AG08396 (cell line): ENCODE measurements at places on chromosomes 5 and 9.
A peak's percentile ranks its signal among the peaks of the same experiment; 100 is the strongest.

GRCh38 chr9:78235762-78236550, at the start of gene CEP78:
Gene CEP78 (plus strand): TSS chr9:78236075. CDS start chr9:78236351, 276 bp downstream.
- peak; percentile 95 for DNase-seq

DNA sequence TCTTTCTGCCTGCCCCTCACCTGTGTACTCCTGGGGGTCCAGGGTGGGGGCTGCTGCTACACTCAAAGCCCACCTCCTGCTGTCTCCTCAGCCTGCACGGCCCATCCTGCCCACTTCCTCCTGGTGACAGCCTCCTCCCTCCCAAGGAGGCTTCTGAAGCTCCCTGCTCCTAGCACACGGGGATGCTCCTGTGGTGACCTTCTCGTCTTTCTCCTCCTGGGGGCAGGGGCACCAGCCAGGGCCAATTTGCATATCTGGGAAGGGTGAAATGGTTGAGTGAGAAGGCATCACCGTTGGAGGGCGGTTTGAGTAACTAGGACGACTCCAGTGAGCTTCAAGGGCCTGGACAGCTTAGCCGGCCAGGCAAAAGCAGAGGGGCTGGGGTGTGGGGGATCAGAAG, 51.9 kb upstream of the COL5A1 start:
- no peak for DNase-seq

DNA sequence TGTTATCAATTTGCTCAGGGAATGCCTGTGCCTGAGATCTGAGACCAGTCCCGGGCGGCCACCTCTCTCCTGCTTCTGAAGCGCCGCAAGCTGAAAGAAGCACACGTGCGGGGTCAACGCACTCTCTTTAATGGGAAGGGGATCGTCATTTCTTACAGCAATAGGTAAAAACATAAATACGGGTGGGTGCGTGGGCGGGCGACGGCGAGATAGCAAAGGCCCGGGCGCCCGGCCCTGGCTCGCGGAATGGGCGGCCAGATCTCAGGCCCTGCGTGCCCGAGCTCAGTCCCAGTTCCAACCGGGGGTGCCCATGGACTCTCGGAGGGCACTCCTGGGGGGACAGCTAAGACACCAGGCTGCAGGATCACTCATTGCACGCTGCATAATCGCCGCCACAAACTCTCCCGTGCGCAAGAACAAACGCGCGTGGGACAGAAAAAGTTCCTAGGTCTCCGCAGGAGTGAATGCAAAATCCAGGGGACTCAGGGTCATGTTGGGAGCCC, 3.0 kb downstream of the NKX2-5 start:
- DNase-seq: no peak

GRCh38 chr5:34695275-34696027, 39.3 kb downstream of the RAI14 start:
- no peak for DNase-seq

DNA sequence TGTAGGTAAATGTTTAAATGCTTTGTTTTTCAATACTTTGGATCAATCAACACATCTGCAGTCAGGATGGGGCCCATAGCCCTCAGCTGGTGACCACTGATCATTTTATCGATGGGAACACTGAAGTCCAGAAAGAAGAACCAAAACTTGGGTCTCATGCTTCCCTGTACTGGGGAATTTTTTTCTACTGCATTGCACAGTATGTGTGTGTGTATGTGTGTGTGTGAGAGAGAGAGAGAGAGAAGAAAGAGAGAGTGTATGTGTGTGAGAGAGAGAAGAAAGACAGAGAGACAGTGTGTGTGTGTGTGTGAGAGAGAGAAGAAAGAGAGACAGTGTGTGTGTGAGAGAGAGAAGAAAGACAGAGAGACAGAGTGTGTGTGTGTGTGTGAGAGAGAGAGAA, 202.9 kb upstream of the MSX2 start:
- no peak for DNase-seq

GRCh38 chr5:92889140-92889539, 691.9 kb downstream of the NR2F1-AS1 start:
- no peak for DNase-seq

DNA sequence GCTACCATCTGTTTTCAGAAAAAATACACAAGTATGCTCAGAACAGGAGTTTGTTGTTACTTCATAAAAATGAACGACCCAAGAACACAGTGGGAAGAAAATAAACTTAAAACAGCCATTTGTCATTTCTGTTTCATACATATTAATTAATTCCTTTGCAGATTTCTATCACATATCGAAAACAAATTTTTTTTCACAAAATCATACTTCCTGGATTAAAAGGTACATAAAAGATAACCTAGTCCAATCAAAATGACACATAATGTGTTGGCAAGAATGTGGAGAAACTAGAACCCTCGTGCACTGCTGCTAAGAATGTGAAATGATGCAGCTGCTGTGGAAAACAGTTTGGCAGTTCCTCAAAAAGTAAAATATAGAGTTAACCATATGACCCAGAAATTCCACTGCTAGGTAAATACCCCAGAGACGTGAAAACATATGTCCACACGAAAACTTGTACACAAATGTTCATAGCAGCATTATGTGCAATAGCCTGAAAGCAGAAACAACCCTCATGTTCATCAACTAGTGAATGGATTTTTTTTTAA, 46.0 kb downstream of the MYO10 start:
- no peak for DNase-seq

- peak; percentile 54 for DNase-seq
Observed at GRCh38 chr5:75055727-75056144, 3.4 kb upstream of the GCNT4 start.

- DNase-seq: peak; percentile 71
Observed at GRCh38 chr9:83620841-83621636, 1.9 kb upstream of the IDNK start.
